CD14-positive monocyte (primary cell): ENCODE measurements at places on chromosomes 12 and 14.
A peak's percentile ranks its signal among the peaks of the same experiment; 100 is the strongest.

GRCh38 chr12:48972213-48972951 is 847 bp upstream of the WNT10B start:
- DNase-seq: no peak
- H3K27ac ChIP-seq: no peak overlapping the region
- peaks cover 90% of the 10 kb centered on the region for H3K27me3 ChIP-seq
- H3K36me3 ChIP-seq: no peaks in the 10 kb centered on the region

DNA sequence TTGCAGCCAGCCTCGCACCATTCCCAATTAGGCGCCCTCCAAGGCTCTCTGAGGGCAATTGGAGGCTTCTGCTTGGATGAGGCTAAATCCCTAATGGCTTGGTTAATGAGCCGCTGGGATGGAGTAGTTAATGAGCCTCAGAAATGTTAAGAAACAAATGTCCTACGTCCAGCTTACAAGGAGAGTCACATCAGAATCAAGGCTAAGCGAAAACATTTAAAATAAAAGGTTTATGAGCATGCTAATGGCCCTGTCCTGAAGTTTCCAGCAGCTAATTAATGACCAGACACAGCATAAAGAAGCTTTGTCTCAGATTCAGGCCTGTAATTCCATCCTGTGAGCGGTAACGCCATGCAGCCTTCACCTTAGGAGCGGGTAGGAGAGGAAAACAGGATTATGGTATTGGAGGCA is 200.7 kb upstream of the BCL2L14 start:
- no peak overlapping the region for H3K27ac ChIP-seq
- no peaks in the 10 kb centered on the region for H3K27me3 ChIP-seq
- peaks cover 44% of the 10 kb centered on the region for H3K36me3 ChIP-seq
- no peak overlapping the region for H3K4me3 ChIP-seq
- DNase-seq: no peak
- H3K4me1 ChIP-seq: peaks cover 2% of the 10 kb centered on the region

DNA sequence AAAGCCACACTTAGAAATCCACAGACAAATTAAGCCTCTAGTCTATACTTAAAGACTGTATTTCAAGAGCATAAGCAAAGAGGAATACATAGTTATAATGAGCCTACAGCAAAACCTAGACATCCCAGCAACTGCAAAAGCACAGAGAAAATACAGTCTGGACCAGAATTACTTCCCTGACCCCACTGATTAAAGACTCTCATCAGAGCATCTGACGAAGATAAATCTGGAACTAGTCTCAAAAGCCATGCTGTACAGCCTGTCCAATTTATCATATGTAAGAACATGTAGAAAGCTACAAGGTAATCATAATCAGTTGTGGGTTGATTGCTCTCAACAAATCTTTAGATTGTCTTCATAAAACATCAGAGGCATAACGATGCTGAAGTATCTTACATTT is 285.1 kb upstream of the CAND1 start:
- H3K27me3 ChIP-seq: no peaks in the 10 kb centered on the region
- H3K36me3 ChIP-seq: no peaks in the 10 kb centered on the region
- no peak overlapping the region for H3K27ac ChIP-seq
- H3K4me1 ChIP-seq: no peaks in the 10 kb centered on the region
- H3K4me3 ChIP-seq: no peak overlapping the region
- DNase-seq: no peak

GRCh38 chr12:56716458-56716857 is 8.6 kb downstream of the NACA start:
- DNase-seq: no peak
- H3K4me1 ChIP-seq: peaks cover 55% of the 10 kb centered on the region
- peak overlapping the region; percentile 54 for H3K27ac ChIP-seq
- no peaks in the 10 kb centered on the region for H3K27me3 ChIP-seq
- peaks cover 80% of the 10 kb centered on the region for H3K36me3 ChIP-seq
- no peak overlapping the region for H3K4me3 ChIP-seq

GRCh38 chr14:65461730-65462129 is 49.2 kb downstream of the FUT8 start:
- no peak overlapping the region for H3K27ac ChIP-seq
- no peak for DNase-seq
- H3K4me1 ChIP-seq: no peaks in the 10 kb centered on the region
- no peaks in the 10 kb centered on the region for H3K36me3 ChIP-seq
- H3K27me3 ChIP-seq: no peaks in the 10 kb centered on the region

DNA sequence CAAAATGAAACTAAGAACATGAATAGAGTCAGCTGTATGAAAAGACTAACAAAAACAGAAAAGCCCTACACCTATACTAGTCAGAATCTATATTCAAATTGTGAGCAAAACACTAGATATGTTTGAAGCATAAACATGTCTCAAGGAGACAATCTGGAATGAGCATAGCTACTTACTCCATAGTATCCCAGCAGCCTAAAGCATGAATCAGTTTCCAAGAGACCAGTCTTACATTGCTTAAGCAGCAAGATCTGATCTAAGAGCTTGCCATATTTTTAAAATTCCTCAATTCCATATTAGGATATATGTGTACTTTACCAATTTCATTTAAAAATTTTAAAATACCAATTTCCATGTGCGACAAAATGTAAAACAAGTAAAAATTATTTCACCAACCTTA is 7.7 kb downstream of the CAPS2 start:
- H3K4me1 ChIP-seq: no peaks in the 10 kb centered on the region
- H3K27me3 ChIP-seq: no peaks in the 10 kb centered on the region
- H3K36me3 ChIP-seq: no peaks in the 10 kb centered on the region
- H3K4me3 ChIP-seq: no peak overlapping the region
- no peak overlapping the region for H3K27ac ChIP-seq

DNA sequence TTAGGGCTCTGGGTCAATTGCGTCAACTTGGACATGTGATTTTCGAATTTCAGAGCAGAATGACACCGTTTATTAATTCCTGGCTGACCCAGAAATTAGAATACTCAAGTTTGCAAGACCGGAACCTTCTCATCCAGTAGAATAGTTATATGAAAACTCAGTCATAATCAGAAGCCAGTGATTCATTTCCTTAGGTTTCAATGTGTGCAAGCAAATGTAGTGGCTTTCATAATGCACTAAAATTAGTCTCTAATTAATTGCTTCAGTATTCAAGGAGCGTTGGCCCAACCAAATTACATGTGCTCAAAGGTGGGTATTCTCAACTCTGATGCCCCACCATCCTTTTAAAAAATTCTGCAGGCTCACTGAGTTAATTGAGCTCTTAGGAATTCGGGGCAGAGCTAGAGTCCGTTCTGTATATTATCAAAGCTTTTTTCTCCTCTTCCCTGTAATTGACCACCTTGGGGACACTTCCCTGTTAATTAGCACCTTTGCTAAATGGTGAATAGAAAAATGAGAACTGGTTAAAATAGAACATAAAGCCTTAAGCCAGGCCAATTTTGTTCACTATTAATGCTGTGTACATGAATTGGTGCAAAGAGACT is 55.4 kb downstream of the DAO start:
- no peak overlapping the region for H3K4me3 ChIP-seq
- H3K4me1 ChIP-seq: peaks cover 7% of the 10 kb centered on the region
- H3K36me3 ChIP-seq: no peaks in the 10 kb centered on the region
- H3K27ac ChIP-seq: no peak overlapping the region
- H3K27me3 ChIP-seq: no peaks in the 10 kb centered on the region

DNA sequence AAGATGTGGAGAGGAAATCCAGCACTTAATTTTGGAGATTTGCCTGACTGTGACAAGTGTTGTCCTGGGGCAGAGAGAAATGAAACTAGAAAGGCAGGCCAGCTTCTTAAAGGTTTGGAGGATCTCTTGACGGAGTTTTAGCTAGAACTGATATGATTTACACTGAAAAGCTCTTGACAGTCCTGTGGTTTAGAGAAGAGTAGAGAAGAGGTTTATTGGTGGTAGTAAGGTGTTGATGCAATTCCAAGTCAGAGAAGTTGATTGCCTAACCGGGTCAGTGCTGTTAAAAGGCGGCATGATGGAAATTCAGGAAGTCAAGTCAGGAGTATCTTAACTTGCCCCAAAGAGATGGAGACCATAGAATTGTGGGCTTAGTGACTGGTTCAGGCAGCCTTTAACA is 89.0 kb upstream of the TRAF3 start:
- peaks cover 24% of the 10 kb centered on the region for H3K36me3 ChIP-seq
- H3K4me3 ChIP-seq: no peak overlapping the region
- H3K27me3 ChIP-seq: no peaks in the 10 kb centered on the region

DNA sequence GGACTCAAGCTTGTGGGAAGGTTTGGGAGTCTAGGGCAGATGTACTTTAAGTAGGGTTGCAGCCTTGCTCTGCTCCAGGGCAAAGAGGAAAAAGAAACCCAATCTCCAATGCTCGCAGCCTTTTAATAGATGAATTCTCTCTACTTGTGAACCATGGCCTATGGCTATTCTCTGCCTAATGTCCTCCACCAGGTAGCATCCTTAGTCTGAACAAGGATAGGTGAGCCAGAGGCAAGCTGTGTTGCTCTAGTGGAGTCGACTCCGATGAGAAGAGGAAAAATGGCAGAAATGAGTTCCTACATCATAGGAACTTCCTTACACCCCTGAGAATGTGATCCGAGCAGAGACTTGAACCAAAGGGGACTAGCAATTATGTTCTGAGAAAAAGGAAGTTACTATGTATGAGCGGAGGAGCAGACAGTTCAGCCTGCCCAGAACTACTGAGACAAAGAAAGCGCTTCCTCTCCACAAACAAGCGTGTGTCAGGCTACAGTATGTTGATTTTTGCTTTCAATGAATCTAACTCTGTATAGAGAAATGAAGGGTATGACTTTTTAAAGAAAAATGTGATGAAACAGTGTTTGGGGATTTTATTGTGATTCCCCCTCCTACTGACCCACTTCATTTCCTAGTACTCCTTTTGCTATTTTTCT is 153.6 kb upstream of the ARID2 start:
- DNase-seq: peak; percentile 61
- no peaks in the 10 kb centered on the region for H3K27me3 ChIP-seq
- peaks cover 33% of the 10 kb centered on the region for H3K4me1 ChIP-seq
- H3K27ac ChIP-seq: peak overlapping the region; percentile 7

DNA sequence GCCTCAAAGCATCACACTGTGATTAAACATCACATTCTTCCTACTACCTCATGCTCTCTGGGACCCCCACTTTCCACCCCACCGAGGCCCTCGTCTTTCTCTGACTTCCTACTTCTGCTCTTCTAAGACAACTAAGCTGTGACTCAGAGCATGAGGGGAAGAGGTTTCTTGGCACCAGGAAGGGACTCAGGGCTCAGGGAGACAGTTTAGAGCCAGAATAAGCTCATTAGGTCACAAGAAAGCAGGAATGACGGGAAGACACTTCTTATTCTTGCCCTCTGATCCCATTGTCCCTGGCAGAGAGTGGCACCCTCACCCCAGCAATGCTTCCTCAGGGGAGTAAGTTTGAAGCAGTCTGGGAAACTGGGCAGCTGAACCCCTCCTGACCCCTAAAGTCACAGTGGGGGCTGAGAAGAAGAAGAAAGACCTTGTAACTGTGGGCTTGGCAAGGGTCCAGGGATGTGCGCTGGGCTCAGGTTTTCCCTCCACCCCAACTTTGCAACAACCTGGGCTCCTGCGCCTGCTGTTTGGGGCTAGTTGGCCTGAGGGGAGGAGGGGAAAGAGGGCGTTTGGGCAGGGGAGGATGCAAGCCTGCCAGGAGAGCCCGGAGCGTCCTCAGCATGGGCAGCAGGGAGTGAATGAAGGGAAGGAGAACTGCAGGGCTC is 64.6 kb upstream of the ACTN1 start:
- peak overlapping the region; percentile 83 for H3K27ac ChIP-seq
- H3K36me3 ChIP-seq: no peaks in the 10 kb centered on the region
- no peaks in the 10 kb centered on the region for H3K27me3 ChIP-seq
- peaks cover 81% of the 10 kb centered on the region for H3K4me1 ChIP-seq
- DNase-seq: peak; percentile 87

DNA sequence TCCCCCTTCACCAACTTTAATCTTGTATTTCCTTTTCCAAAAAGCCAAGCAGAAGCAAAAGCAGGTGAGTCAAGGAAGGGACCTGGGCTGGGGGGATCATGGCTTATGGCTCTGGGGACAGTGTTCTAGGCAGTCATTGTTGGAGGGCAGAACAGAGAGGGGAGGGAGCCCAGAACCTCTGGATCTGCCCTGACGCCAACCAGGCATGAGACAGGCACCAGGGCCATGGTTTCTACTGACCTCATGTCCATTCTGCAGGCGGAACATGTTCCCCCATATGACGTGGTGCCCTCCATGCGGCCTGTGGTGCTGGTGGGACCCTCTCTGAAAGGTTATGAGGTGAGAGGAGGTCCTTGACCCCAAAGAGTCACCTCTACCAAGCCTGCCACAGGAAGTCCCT is 6.6 kb downstream of the CACNB3 start:
- peaks cover 16% of the 10 kb centered on the region for H3K36me3 ChIP-seq
- no peaks in the 10 kb centered on the region for H3K27me3 ChIP-seq
- no peaks in the 10 kb centered on the region for H3K4me1 ChIP-seq

GRCh38 chr12:74424778-74425177 is 112.9 kb upstream of the ATXN7L3B start:
- H3K36me3 ChIP-seq: no peaks in the 10 kb centered on the region
- H3K27me3 ChIP-seq: no peaks in the 10 kb centered on the region
- no peak overlapping the region for H3K27ac ChIP-seq
- no peaks in the 10 kb centered on the region for H3K4me1 ChIP-seq
- H3K4me3 ChIP-seq: no peak overlapping the region

GRCh38 chr12:65911321-65911720 is 87.0 kb downstream of the HMGA2 start:
- H3K27ac ChIP-seq: no peak overlapping the region
- no peak for DNase-seq
- H3K27me3 ChIP-seq: no peaks in the 10 kb centered on the region
- no peaks in the 10 kb centered on the region for H3K36me3 ChIP-seq

DNA sequence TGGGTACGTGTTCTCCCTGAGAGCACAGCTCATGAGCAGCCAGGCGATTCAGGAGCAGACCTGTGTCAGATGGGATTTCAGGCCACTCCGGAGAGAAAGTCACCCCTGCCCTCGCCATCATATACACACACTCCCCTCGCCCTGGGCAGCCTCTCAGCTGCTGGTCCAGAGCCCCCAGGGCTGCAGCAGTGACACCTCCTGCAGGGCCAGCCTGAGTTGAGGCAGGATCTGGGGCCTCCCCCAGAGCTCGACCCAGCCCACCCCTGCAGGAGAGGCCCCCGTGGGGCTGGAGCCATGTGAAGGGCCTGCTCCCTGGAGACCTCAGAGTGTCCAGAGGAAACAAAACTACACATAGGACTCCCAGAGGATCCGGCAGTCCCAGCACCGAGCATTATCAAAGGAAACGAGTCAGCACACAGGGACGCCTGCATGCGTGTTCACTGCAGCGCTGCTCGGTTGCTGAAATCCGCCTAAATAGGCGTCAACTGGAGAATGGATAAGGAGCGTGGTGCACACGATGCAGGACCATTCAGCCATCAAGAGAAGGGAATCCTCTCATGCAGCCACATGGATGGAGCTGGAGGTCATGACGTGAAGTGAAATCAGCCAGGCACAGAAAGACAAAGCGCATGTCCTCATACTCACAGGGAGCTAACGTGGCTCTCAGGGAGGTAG is 104.0 kb downstream of the TNFAIP2 start:
- no peak overlapping the region for H3K4me3 ChIP-seq
- no peaks in the 10 kb centered on the region for H3K36me3 ChIP-seq
- H3K4me1 ChIP-seq: peaks cover 3% of the 10 kb centered on the region
- no peaks in the 10 kb centered on the region for H3K27me3 ChIP-seq
- no peak overlapping the region for H3K27ac ChIP-seq
- no peak for DNase-seq

GRCh38 chr12:615620-616019 is 47.6 kb downstream of the NINJ2 start:
- H3K4me1 ChIP-seq: peaks cover 96% of the 10 kb centered on the region
- H3K27ac ChIP-seq: no peak overlapping the region
- DNase-seq: peak; percentile 52
- no peaks in the 10 kb centered on the region for H3K36me3 ChIP-seq
- H3K27me3 ChIP-seq: no peaks in the 10 kb centered on the region
- no peak overlapping the region for H3K4me3 ChIP-seq
